Central memory CD8-positive, alpha-beta T cell (primary cell): ENCODE measurements at places on chromosomes 12 and 14.

GRCh38 chr12:132236930-132237771 is 92.2 kb downstream of the GALNT9 start:
- no peak for DNase-seq

DNA sequence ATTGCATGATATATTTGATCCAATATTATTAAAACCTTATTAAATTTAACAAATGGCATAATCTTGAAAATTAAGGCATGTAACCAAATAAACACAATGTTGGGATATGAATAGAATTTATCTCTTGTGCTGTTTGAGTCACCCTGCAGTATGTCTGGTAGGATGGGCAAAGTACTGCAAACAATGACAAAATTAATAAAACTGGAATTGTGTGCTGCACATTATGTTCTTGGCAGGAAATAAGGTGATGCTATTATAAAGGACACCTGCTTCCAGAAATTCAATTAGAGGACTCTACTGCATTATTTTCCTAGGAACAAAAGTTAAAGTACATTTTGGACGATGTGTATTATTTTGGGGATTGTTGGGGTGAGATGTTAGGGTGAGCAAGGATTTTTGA is 132.7 kb downstream of the PPFIA2 start:
- DNase-seq, result no peak

DNA sequence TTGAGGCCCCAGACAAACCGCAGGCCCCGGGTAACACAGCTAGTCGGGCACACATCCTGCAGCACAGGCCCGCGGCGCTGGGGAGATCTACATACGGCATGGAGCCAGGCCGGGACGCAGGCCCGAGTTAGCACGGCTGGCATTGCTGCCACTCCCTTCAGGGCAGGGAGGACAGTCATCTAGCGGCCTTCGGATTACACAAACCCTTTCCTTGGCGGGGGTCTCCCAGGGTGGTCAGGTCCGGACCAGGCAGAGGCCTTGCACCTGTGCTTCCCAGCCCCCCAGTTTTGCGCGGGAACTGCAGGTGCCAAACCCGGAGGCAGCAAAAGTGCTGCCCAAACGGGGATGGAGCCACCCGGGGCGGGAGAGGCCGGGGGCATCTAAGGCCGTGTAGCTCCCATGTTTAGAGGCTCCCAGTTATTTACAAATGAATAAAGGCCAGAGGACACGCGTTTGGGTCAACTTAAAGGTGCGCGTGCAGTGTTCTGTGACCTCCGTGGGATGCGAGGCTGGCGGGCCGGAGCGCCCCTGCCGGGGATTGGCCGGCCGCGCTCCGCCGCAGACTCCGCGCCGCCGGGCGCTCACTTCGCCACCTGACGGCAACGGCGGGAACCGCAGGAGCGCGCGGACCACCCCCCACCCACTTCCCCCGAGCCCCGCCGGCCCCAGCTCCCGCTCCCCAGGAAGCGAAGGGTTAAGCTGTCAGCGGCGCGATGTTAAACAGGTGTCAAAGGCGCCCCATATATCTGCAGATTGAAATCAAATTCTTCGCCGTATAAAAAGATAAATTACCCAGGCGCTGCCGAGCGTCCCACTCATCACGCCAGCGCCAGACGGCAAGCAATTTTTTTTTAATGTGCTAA is 18.1 kb downstream of the VSX2 start:
- DNase-seq, result peak; percentile 44

GRCh38 chr12:47980779-47981495 is 17.5 kb downstream of the TMEM106C start:
- DNase-seq, result no peak

- DNase-seq, result no peak
These were observed 27.1 kb upstream of the MTERF2 start for GRCh38 chr12:107014055-107014454.

GRCh38 chr12:97960741-97961608 is 498.4 kb downstream of the RMST start:
- no peak for DNase-seq

DNA sequence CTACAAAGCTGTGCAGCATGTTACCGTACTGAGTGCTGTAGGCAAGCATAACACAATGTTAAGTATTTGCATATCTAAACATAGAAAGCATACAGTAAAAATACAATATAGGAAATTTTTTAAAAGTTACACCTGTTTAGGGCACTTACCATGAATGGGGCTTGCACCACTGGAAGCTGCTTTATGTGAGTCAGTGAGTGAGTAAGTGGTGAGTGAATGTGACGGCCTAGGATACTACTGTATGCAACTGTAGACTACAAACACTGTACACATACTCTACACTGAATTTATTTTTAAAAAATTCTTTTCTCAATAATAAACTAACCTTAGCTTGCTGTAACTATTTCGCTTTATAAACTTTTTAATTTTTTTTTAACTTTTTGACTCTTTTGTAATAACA is 82.1 kb upstream of the FSCB start:
- DNase-seq, result no peak
